Kidney glomerular epithelial cell (primary cell): ENCODE measurements at places on chromosomes 1 and 21.

DNA sequence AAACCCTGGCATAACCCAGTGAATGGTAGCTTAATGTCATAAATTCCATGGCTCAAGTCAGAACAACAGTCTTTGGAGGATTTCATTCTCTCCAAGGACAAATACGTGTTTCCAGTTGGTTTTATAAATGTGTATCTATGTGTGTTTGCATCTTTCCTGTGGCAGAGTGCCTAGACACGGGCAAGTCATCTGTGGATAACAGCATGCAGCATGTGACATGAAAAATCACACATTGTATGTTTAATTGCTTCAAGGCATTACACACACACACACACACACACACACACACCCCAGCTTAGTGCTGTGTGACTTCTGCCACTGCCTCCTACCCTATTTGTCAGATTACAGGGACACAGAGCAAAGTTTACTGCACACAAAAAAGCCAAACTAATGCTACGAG is 68.2 kb upstream of the SSX2IP start:
- DNase-seq: no peak

GRCh38 chr1:33099290-33100118 is 18.6 kb downstream of the AZIN2 start:
- peak; percentile 99 for DNase-seq

GRCh38 chr21:16587141-16587581 is 857.4 kb downstream of the USP25 start:
- no peak for DNase-seq

- no peak for DNase-seq
Measured at GRCh38 chr1:33322109-33322508, 1.2 kb upstream of the A3GALT2 start.

GRCh38 chr1:32967888-32968568 is 3.4 kb upstream of the RNF19B start:
- DNase-seq: peak; percentile 60

DNA sequence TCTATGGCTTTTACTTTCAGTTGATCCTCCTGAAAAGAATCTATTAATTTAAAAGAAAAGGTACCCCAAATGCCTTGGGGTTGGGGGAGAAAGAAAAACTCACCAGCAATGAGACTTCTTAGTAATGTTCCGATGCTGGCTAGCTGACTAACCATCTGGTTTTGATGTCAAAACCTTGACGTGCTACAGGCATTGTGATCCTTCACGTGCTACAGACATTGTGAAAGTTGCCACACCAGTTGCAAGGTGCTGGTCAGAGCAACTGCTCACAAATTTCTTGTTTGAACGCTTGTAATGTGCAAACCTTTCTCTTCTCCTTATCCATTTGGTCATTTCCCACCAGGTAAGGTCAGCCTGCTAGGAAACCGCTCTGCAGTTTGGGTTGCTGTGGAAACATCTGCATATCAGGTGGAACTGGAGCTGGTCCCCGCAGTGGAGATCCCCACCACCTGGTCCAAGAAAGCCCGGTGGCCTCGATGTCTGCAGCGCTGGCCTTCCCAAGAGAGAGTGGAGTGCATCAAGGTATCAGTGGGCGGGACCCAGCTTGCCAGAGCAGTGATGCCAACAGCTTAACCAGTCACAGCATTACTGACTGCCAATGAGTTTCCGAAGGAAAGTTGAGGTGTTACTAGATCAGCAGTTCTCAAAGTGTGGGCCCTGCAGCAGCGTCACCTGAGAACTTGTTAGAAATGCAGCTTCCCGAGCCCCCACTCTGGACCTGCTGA is 16.1 kb downstream of the MAB21L3 start:
- no peak for DNase-seq

DNA sequence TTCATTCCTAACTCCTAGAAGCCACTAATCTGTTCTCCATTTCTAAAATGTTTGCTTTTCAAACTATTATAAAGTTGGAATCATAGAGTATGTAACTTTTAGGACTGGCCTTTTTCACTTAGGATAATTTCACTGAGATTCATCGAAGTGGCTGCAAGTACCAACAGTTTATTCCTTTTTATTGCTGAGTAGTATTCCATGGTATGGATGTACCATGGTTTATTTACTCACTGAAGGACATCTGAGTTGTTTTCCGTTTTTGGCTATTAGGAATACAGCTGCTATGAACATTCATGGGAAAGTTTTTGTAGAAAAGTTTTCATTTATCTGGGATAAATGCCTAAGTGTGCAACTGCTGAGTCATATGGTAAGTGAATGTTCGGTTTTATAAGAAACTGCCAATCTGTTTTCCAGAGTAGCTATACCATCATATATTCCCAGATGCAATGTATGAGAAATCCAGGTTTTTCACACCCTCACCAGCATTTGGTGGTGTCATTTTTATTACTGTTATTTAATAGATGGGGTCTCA is 66.3 kb downstream of the SLC27A3 start:
- DNase-seq: no peak

GRCh38 chr1:193456811-193457280 is 270.4 kb upstream of the B3GALT2 start:
- no peak for DNase-seq

GRCh38 chr1:36081926-36082485 is 1.9 kb upstream of the TEKT2 start:
- no peak for DNase-seq

GRCh38 chr1:10778640-10779039 is 17.8 kb downstream of the CASZ1 start:
- DNase-seq: no peak

DNA sequence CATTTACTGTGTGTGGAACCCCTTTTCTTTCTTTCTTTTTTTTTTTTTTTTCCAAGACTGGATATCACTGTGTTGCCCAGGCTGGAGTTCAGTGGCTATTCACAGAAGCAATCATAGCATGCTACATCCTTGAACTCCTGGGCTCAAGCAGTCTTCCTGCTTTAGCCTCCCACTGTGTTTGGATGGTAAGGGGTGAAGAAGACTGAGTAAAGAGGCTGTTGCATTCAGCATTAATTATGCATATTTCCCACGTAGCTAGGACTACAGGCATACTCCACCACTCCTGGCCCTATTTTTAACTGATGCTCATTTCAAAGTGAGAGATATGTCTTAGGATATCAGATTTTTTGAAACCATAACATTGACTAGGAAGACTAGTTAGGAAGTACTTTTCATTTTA is 39.5 kb downstream of the PHACTR4 start:
- no peak for DNase-seq

- DNase-seq: peak; percentile 66
Measured at GRCh38 chr1:2412773-2413494, 570 bp upstream of the PEX10 start.

GRCh38 chr1:210252621-210253051 is 20.0 kb downstream of the SERTAD4 start:
- DNase-seq: no peak

DNA sequence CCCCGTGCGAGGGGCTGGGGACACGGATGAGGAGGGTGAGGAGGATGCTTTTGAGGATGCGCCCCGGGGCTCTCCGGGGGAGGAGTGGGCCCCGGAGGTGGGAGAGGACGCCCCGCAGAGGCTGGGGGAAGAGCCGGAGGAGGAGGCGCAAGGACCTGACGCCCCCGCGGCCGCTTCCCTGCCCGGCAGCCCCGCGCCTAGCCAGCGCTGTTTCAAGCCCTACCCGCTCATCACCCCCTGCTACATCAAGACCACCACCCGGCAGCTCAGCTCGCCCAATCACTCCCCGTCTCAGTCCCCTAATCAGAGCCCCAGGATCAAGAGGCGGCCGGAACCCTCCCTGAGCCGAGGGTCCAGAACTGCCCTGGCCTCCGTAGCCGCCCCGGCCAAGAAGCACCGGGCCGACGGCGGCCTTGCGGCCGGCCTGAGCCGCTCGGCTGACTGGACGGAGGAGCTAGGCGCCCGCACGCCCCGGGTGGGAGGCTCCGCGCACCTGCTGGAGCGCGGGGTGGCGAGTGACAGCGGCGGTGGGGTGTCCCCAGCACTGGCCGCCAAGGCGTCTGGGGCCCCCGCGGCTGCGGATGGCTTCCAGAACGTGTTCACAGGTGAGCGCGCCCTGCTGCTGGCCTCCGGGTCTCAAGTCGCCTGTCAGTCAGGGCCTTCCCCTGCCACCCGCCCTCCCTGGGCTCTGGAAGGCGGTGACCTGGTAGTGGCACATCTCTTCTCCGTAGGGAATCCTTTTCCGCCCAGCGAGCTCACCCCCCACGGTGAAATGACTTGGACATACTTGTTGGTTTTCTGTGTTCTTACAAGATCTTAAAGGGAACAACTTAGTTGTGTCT is 1.7 kb downstream of the FMN2 start:
- no peak for DNase-seq

- DNase-seq: no peak
Measured at GRCh38 chr1:167532375-167532774, 14.0 kb upstream of the CD247 start.

GRCh38 chr1:8663915-8664329 is 153.5 kb downstream of the RERE start:
- DNase-seq: peak; percentile 42

DNA sequence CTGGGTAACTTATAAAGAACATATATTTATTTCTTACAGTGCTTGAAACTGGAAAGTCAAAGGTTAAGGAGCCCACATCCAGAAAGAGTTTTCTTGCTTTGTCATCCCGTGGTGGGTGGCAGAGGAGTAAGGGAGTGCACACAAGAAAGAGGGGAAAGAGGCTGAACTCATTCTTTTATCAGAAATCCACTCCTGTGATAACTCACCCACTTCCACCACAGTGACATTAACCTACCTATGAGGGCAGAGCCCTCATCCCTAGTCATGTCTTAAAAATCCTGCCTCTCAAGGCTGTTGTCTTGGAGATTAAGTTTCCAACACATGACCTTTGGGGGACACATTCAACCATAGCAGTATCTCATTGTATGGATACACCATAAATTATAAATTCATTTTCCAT is 32.5 kb upstream of the RGS4 start:
- peak; percentile 92 for DNase-seq

- no peak for DNase-seq
Measured at GRCh38 chr1:116428576-116428975, 55.5 kb downstream of the ATP1A1 start.

DNA sequence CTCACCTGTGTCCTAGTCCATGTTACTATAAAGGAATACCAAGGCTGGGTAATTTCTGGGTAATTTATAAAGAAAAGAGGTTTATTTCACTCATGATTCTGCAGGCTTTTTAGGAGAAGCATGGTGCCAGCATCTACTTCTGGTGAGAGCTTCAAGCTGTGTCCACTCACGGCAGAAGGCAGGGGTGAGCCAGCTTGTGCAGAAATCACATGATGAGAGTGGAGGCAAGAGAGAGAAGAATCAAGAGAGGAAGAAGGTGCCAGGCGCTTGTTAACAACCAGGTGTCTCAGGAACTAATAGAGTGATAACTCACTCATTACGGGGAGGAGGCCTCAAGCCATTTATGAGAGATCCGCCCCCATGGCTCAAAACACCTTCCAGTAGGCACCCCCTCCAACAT is 67.5 kb upstream of the CD34 start:
- DNase-seq: no peak

- DNase-seq: no peak
Measured at GRCh38 chr1:91672601-91673161, 172.0 kb downstream of the CDC7 start.

DNA sequence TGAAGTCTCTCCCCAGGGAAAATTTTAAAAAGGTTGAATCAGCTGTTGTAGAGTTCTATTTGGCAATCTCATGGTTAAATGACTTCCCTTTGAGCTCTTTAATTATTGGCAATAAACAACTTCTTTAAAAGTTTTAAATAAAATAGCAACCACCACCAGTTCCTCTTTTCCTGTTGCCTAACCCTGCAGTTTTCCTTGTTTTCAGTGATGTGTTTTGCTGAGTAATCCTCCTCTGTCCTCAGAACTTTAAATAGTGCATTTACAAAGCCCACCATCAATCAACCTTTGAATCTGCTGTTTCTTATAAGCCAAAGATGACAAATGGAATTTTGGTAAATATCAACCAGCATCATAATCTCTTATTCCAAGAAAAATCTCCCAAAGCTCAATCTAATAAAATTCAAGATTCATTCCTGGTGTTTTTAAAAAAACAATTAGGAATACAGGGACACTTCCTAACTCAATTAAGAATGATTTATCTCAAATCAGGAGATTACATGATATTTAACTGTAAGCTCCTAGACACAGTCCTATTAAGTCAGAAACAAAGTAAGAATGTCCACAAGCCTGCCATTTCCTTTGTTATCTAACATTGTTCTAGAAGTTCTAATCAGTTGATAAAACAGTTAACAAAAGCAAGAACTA is 14.8 kb downstream of the AVPR1B start:
- no peak for DNase-seq

DNA sequence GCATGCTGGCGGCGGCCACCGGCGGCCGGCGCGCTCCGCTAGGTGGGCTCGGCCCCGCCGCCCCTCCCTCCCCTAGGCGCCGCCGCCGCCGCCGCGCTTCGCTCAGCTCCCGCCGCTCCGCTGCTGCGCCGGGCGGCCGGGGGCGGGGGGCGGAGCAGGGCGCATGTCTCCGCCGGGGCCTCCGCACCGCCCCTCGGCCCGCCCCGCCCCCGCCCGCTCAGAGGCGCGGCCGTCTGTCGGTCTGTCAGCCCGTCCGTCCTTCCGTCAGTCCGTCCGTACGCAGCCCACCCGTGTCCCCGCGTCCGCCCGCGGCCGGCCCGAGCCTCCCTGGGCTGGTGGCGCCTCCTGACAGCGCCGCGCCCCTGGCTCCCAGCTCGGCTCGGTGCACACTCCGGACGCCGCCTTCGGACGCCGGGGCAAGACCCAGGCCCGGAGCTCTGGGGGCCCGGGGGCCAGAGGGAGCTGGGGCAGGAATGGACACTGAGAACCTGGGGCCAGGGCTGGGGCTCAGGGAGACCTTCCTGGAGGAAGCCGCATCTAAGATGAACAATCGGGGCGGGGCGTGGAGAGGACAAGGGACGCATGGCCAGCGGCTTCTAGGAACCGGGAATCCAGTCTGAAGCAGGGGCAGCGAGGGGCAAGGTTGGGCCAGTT is at the start of gene GPR153:
GPR153 (minus strand) TSS at position 138 of the 654 bp plus-strand sequence. CDS start 6,193 bp downstream, outside the sequence.
- DNase-seq: no peak

GRCh38 chr1:109816175-109816811 is 52.6 kb upstream of the EPS8L3 start:
- DNase-seq: no peak

- DNase-seq: peak; percentile 17
Measured at GRCh38 chr1:221765527-221765926, 23.6 kb upstream of the DUSP10 start.

GRCh38 chr1:40034869-40035268 is 5.7 kb upstream of the CAP1 start:
- no peak for DNase-seq

GRCh38 chr1:23341931-23342692 is 2.0 kb downstream of the HNRNPR start:
- DNase-seq: no peak

GRCh38 chr1:178684542-178685000 is 40.5 kb upstream of the RALGPS2 start:
- peak; percentile 80 for DNase-seq

DNA sequence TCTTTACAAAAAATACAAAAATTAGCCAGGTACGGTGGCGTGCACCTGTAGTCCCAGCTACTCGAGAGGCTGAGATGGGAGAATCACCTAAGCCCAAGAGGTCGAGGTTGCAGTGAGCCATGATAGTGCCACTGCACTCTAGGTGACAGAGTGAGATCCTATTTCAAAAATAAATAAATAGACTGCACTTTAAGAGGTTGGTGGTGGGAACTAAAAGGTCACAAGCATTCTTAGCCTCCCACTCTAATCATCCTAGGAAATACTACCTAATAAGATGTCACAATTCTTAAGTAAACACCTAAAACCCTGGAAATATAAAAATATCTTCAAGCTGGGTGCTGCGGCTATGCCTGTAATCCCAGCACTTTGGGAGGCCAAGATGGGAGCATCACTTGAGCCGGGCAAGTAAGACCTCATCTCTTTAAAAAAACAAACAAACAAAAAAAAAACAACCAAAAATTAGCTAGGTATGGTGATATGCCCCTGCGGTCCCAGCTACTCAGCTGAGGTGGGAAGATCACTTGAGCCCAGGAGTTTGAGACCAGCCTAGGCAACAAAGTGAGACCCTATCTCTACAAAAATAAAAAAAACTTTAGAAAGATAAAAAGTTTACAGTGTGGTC is 4.1 kb downstream of the DCAF8 start:
- DNase-seq: no peak
